ENCODE measurements at places on chromosomes 11 and 22. TPM values are rescaled to one million over a fixed set of nuclear protein-coding genes. Genes with fewer than 3 reads are reported as not detected.
A peak's percentile ranks its signal among the peaks of the same experiment; 100 is the strongest.

DNA sequence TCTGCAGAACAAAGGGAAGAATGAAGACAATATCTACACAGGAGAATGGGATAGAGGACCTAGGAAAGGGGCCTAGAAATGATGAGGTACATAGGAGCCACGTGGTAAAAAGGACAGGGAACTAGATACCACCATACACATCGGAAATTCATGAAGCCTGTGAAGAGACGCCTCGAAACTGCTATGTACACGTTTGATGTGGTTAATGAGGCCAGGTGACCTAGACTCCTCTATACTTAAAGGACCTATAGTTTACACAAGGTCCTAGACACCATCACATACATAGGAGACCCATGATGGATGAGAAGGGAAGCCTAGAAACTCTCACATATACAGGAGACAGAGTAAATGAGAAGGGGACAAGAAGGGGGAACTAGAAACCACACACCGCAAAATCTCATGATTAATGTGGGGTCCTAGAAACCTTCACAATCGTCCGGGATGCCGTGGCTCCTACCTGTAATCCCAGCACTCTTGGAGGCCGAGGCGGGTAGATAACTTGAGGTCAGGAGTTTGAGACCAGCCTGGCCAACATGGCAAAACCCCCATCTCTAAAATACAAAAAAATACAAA, 23.8 kb downstream of the RHBDD3 start:
- no peak for DNase-seq

The SLN gene
- not detected for polyA plus RNA-seq

DNA sequence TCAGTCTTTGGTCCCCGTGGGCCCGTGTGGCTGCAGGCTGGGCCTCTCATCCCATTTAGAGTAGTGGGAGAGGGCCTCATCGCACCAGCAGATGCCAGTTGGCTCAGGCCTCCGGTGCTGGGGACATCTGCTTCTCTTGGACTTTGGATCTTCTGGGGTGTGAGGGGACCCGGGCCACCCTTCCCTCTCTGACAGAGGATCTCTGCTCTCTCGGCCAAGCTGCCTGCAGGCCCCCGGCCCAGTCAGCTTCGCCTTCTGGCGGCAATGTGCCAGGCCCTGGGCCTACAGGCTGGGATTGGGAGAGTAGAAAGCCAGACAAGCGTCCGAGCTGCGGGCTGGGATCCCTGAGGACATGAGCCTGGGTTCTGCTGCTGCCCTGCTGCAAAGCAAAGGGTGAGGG, 15.0 kb upstream of the FGF3 start:
- DNase-seq: peak; percentile 11

The KREMEN1 gene
- polyA plus RNA-seq: 7.9 TPM

The MRPL48 gene
- polyA plus RNA-seq: 29.2 TPM

DNA sequence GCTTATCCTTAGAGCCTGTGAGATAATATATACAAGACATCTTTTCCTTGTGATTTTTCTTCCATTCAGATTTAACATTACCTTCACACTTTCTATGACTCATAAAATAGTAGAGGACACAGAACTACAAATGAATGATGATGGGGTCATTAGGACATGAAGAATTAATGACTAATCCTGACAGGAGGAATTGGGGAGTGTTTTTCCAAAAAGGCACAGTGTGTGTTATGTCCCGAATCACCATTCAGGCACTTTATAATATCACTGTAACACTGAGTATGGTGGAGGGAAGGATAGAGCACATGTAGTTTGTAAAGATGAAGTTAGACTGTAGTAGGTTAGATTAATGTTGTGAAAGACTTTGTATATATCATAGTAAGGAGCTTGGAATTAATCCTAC, 391.3 kb downstream of the JRKL start:
- no peak for DNase-seq

- no peak for DNase-seq
Measured at GRCh38 chr11:57978686-57979531, 44.8 kb upstream of the OR9Q1 start.

The SNX32 gene
- 0.81 TPM for polyA plus RNA-seq

The CBLIF gene
- not detected for polyA plus RNA-seq

The ETS1 gene
- polyA plus RNA-seq: 17.4 TPM
